ENCODE measurements at places on chromosomes 5 and 9.
A peak's percentile ranks its signal among the peaks of the same experiment; 100 is the strongest.

GRCh38 chr5:79612667-79613198, 492 bp downstream of the TENT2 start:
- no peak for DNase-seq

DNA sequence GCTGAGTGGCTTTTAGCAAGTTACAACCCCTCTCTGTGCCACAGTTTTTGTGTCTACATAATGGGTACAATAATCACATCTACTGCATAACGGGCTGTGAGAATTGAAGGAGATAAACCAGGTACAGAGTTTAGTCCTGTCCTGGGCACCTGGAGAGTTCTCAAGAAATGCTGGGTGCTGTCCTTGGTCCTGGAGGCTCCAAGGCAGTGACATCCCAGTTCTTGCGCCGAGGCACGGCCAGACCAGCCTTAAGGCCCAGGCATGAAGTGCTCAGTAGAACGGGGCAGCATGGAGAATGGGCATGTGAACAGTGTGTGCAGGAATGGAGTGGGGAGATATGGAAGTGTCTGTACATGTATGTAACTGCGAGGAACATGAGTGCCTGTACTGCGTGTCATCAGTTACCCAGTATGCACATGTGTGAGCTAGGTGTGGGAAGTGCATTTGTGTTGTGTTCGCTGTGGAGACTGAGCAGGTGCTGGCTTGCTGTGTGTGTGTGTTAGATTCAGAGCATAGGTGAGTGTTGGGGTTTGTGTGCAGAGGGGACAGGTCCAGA, 6.3 kb upstream of the UNC5A start:
- peak; percentile 86 for DNase-seq

- DNase-seq, result no peak
Observed at GRCh38 chr5:10466446-10467073, 24.9 kb downstream of the ROPN1L start.

- no peak for DNase-seq
Observed at GRCh38 chr9:78325343-78325742, 28.4 kb downstream of the PSAT1 start.

DNA sequence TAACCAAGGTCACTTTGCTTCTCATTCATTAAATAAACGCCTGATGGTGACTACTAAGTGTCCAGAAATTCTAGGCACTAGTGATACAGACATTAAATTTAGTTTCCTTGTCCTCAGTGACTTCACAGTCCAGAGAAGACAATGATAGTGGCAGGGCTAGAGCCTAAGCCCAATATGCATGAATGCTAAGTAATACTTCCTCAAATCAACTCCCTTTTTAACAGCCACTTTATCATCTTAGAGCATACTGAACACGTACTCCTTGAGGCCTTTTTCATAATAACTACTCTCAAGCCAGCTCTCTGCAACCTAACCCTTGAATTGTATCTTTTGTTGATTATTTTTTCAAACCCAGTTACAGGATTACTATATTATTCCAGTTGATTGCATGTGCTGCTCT, 74.1 kb downstream of the STX17 start:
- DNase-seq, result no peak

DNA sequence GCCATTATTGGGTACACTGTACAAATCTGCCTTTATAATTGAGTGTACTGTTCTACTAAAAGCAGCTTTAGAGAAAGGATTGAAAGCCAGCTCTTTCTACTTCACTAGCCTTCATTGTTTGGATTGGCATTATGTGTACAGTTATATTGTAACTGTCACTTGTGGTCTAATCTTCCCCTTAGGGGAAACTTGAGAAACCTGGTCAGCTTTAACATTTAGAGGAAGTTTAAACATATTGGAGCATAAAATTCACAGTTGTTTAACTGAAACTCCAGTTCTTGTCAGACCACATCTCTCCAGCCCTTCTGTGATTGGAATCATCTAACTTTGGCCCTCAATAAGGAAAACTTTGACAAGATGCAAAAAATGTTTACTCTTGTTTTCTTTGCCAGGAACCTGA, 24.6 kb downstream of the PIK3R1 start:
- DNase-seq, result no peak

DNA sequence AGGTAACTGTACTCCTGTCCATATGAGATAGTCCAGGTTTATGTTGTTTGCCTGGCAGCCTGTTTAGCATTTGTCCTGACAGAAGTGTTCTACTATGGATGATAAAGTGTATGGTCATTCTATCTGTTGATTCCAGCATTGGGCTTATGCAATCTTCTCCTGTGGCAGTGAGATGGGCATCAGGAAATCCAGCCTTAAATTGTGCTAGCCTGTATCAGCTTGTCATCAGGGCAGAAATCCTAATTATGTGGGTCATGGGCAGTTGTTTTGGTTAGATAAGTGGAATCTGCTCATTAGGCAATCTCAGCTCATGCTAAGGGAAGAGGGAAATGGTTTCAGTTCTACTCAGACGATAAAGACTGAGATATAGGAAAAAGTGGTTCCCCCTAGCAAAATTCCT, 247.4 kb upstream of the CHD1 start:
- no peak for DNase-seq

DNA sequence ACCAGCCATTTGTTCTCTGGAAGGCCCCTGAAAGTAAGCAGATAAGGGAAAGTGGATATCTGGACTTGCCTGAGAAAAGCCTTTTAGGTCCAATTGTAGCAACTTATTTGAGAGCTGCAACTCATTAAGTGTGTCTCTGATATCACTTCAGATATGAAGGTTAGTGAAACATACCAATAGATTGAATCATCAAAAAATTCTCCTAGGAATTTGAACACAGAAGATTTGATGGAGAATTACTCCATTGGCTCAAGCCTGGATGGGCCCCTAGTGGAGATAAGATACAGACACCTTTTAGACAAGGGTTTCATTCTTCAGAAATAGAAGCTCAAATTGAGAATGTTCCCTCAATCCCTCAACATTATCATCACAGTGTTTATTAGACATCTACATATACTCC, 356.7 kb downstream of the NDUFS4 start:
- no peak for DNase-seq

DNA sequence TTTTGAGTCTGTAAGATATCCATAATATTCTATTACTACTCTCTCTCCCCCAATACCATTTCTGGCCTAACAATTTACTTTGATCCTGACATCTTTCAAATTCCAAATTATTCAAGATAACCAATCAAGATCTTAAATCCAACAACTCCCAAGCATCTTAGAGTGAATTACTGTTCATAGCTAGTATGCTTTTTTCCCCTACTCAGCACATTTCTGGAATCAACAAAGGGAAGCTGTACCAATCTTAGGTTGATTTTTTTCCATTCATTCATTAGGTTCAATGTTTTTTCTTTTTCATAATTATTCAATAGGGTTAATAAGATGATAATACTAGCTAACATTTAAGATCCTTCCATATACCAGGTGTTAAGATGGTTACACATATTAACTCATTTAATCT, 50.3 kb upstream of the MTMR12 start:
- DNase-seq, result no peak

GRCh38 chr5:132765311-132766019, 11.6 kb downstream of the SEPTIN8 start:
- no peak for DNase-seq
